AG10803 (cell line): ENCODE measurements at places on chromosomes 2 and 18.

DNA sequence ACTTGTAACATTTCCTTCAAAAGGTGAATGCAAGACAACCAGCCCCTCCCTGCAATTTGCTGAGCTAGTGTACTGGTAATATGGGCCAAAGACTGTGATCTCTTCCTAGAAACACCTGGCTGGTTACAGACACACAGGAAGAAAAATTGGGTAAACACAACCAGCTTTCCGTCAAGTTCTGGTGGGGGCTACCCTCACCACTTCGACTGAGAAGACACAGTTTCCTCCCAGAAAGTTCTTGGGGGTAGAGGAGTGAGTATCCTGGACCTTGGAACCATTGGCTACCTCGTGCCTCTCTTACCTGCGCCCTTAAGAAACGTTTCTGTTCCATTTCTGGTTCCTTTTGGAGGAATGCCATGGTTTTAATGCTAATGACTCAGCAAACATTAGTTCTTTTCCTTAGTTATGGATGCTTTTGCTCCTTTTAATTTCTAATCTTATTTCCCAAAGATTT is 120.9 kb upstream of the DLX2 start:
- DNase-seq, result no peak

DNA sequence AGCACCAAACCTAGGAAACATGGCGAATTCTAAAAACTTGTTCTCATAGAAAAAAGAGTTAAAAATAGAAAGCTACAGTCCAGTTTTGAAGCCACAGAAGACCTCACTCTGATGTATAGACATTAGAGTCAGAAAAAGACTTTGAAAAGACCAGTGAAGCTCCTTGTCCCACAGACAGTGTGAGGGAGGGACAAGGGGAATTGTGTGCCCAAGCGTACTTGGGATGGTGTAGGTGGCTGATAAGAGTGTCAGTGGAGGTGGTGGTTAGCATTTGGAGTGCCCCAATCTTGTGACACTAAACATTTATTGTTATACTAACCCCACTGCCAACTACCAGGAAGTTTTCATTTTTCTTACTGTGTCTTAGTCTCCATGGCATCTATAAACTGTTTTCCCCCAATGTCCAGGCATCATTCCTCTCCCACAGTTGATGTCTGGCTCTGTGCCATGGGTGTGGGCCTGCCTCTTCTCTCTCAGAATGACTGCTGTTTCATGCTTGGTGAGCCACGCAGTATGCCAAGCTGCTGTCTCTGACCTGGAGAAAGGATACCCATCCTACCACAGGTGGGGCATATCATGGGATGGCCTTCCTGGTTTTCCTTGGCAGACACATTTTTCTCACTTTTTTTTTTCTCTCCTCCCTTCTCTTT is 161.4 kb downstream of the RPIA start:
- DNase-seq, result no peak

DNA sequence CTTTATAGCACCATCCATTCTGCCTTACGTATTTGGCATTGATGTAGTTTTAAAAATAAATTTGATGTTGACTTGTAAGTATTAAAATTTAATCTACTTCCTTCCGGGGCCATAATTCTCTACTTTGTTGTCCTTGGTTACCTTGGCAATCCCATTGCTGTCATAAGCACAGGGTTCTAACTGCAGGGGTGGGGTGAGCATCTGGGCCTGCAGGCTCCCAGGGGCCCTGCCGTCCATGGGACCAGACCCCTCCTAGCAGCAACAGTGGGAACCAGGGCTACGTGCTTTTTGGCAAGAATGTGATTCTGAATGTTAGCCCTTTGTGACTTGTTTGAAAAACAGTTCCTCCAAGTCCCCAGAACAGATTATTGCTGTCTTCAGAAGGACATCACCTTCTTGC is 4.9 kb downstream of the ASAP2 start:
- DNase-seq, result peak; percentile 35

DNA sequence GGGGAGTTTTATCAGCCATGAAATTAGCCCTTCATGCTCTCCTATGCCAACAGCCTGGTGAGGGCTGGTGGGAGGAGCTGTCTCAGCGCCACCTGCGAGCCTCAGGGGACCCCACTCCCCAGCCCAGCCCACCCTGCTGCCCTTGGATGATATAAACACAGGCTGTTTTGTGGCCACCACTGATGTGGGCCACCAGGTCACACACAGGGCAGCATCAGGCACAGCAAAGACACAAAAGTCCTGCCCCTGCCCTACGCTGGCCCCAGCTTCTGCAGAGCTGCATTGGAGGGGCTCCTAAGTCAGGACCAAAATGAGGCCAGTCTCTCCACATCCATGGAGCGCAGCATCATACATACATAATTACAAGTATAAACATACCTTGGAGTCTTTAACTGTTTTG is 110.6 kb upstream of the TEX51 start:
- no peak for DNase-seq

GRCh38 chr2:156003780-156004179 is 328.7 kb downstream of the NR4A2 start:
- DNase-seq, result no peak

DNA sequence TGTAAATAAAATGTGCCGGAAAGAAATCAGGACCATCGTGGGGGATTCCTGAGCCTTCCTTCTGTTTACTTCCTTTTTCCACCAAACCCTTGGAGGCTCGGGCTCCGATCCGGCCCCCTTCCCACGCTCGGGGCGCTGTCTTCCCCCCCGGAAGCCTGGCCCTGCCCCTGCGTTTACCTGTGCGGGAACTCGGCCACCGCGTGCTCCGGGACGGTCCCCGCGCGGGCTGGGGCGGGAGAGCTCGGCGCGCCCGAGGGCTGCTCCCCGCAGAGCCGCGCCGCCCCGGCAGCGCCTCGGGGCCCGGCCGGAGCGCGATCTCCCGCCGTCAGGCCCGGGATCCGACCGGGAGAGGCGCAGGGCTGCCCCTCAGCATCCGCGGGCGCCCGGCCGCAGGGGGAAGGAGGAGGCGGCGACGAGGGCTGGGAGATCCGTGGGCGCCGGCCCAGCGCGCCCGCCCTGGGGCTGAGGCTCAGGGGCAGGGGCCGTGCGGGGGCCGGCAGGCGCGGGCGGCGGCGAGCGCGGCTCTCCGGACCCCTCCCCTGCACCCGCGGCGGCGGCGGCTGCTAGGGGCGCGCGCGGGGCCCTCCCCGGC is 435 bp downstream of the ADCY3 start:
- DNase-seq, result no peak

DNA sequence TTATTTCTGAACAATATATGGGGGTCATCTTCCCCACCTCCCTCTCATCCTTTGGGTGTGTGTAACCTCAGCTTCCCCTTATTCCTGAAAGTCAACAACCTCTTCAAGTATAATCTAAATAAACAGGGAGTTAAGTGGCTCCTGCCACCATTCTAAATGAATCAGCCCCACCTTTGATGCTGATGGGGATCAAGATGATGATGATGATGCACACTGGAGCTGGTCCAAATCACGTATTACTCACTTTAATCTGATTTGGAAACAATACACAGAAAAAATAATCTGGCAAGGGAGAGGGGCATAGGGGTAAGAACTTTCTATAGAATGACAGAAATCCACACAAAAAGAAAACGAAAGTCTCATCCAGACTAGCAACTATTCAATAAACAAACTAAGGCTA is 7.1 kb downstream of the ACVR1 start:
- no peak for DNase-seq

DNA sequence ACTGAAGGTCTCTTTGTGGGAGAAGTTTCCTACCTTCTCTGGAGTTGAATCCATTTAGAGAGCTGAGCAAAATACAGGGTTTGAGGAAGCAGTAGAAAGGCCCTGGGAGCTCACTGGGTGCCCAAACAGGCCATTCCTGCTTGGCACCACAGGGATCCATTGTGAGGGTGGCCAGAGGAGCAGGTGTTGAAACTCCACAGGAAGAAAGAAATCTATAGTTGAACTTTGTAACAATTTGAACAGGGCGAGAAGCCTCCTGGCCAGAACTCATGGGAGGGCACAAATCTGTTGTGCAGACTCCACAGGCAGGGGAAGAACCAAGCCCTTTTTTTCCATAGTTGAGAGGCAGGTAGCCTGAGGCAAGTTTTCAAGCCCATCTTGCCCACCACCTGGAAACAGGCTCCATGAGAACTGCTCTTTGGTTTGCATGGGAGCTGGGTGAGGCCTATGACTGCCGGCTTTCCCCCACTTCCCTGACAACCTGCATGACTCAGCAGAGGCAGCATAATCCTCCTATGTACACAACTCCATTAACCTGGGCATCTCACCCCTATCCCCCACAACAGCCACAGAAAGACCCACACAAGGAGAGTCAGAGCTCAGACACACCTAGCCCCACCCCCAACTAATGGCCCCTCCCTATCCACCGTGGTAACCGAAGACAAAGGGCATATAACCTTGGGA is 1053.0 kb downstream of the TSN start:
- DNase-seq, result no peak

DNA sequence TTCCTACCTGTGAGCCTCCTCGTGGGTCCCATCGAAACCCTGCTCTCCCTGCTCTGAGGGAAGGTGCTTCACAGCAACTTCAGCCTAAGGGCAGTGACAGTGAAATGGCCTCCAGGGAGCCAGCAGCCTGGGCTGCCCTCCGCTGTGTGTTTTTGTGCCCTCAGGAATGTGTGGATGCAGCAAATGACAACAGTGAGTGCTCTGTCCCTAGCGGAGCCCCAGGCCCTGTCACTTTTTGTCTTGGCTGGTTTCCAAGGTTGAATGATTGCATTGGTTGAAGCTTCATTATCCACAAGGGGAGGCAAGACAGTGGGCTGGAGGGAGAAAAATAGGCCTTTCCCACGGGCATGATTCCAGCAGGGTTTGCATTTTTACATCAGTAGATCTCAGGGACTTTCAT is 42.9 kb downstream of the STON1 start:
- DNase-seq, result no peak

DNA sequence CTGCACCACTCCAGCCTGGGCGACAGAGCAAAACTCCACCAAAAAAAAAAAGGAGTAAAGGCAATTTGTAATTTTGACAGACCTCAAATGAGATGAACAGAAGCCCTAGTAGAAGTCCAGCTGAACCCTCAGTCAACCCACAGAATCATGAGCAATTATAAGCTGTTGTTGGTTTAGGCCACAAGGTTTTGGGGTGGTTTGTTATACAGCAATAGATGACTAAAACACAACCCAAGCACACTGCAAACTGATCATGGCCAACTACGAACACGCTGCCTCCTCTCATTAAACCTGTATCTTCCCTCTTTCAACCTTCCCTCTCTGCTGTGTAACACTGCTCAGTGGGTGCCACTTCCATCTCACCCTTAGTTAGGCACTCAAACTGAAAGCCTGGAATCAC is 22.1 kb downstream of the AAK1 start:
- DNase-seq, result no peak

DNA sequence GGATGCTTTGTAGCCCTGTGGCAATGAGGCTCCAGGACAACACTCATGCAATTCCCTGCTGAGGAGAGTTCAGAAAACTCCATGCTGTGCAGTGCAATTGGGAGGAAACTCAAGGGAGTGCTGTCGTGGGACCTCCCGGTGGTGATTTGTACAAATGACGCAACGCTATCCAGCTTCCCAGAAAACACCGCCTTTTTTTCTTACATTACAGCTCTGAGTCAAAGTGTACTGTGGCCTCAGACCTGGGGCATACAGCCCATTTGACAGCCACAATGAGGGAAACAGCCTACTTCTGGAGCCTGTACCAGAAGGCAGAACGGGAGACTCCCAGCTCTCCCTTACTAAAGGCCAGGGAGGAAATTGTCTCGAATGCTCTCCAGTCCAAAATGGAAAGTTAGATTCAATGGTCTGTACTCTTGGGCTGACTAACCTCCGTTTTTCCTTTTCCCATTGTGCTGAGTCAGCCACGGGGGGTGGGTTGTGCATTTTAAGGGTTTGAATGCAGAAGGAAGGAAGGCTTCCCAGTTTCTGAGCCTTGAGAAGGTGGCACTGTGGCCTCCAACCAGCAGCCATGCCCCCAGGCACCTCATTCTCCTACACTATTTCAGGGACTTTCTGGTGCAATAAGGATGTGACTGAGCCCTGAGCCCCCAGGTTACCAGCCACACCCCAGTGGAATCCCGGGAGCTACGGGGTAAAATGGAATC is 16.4 kb upstream of the CYP1B1 start:
- peak; percentile 80 for DNase-seq

GRCh38 chr2:3703236-3703756 is at the start of gene DCDC2C:
Gene DCDC2C, plus strand, starts transcription at chr2:3703575. Its CDS starts 177 bp downstream, at chr2:3703752.
- DNase-seq, result no peak

DNA sequence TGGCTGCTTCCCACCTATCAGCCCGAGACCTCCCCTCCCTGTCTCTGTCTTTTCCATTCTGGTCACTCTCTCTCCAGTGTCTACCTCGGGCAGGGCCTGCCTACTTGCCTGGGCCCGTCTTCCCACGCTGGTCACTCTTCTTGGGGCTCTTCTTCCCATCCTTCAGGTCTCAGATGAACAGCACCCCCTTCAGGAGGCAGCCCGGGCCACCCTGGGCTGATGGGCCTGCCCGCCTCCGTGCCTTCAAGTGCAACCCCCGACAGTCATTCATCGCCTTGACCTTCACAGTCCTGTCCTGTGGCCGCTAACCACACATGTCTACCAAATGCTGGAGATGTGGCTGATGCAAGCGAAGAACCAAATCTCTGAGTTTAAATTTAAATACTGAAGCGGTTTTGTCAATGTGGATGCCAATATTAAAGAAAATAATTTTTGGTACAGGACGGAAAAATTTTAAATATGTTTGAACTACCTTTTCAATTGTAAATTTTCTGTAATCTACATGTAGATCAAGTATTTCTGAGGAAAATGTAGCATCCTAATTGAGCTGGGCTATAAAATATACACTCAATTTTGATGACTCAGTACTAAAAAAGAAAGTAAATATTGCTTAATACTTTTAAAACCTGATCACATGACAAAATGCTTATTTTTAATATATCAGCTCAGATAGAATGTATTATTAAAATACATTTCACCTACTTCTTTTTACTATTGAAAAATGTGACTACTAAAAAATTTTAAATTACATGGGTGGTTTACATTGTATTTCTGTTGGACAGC is 96.4 kb downstream of the LAMA1 start:
- DNase-seq, result no peak

DNA sequence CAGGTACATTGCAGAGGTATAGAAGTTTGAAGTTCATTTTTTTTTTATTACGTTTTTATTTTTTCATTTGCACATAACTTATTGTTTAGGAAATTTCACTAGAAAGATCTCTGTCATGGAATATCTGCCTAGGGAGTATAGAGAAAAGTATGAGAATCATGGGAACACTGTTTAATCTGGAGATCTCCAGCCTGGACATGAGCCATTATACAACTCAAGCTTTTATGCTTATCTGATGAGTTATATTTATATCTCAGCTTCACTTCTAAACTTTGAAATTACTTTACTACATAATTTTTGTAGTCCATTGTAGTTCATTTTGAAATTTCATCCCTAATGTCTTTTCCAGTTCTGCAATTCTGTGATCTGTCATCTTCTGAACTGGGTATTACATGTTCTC is 515.6 kb downstream of the ERBB4 start:
- DNase-seq, result no peak

GRCh38 chr2:196808083-196808665 is 981 bp downstream of the C2orf66 start:
- DNase-seq, result no peak
